ENCODE measurements at places on chromosomes 6 and 20.

GRCh38 chr20:43023836-43024235 lies 165.9 kb downstream of the PTPRT start:
- DNase-seq: no peak

- DNase-seq: no peak
Observed at GRCh38 chr6:155883741-155884140, 428.1 kb upstream of the NOX3 start.

DNA sequence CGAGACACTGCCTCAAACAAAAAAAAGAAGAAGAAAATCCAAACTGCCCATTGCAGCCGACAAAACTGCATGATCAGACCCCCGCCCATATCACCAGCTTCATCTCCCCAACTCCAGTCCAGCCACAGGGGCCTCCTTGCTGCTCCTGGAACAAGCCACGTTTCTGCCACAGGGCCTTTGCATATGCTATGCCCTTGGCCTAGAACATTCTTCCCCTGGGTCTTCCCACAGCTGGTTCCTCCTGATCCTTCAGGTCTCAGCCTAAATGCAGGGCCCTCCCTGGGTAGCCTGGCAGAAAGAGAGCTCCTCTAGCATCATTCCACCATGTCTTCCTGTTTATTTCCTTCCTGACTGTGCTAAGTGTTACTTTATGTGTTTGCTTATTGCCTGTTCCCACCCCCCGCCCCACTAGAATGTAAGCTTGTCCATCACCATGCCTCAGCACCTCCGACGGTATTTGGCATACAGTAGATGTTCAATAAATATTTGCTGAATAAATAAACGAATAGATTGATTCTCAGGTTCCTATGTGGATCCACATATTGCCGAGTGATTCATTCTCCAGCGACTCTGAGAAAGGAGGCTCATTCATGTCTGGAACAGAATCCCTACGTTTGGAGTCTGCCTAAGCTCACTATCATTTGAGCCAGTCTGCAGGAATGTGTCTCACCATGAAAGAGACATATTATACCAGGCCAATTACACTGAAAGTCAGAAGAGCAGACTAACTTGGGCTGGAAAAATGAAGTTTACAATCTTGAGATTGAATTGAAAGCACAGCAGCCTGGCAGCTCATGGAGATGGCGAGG lies 56.1 kb downstream of the NFATC2 start:
- no peak for DNase-seq

- no peak for DNase-seq
Observed at GRCh38 chr20:59270380-59270779, 30.0 kb upstream of the EDN3 start.

- no peak for DNase-seq
Observed at GRCh38 chr6:48733581-48733980, 622.6 kb upstream of the PTCHD4 start.

DNA sequence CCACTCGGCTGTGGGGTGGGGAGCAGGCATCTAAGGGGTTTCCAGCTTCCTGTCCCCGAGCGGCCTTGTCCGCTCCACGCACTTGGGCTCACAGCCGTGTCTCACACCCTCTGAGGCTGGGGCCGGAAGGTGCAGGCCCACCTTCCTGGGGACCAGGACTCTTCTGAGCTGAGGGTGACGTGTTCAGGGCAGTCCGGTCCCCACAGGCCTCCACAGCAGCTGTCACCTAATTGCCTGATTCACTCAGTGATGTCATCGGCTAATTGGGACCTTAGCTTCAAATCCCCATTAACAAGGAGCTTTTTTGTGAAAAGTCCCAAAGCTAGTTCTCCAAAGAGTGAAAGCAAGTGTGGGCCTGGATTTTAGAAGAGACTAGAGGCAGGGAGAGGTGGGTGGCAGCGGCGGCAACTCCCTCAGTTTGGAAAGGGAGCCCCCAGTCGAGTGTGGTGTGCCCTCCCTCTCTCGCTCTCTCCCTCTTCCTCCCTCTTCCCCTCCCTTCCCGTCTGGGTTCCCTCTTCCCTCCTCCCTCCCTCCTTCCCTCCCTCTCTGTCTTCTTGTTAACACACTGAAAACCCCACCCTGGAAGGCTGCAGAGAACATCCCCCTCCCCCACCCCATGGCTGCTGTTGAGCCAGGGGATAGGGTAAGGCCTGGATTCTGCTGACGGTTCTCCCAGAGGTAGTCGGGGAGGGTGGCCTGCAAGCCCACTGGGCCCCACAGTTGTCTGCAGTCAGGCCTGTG lies 39.0 kb downstream of the MYT1 start:
- DNase-seq: no peak

- peak; percentile 48 for DNase-seq
Observed at GRCh38 chr6:29011276-29011734, 6.2 kb upstream of the ZNF311 start.

GRCh38 chr20:7214081-7214740 lies 446.7 kb downstream of the BMP2 start:
- no peak for DNase-seq

GRCh38 chr6:170561555-170561954 lies 7.4 kb downstream of the TBP start:
- no peak for DNase-seq

DNA sequence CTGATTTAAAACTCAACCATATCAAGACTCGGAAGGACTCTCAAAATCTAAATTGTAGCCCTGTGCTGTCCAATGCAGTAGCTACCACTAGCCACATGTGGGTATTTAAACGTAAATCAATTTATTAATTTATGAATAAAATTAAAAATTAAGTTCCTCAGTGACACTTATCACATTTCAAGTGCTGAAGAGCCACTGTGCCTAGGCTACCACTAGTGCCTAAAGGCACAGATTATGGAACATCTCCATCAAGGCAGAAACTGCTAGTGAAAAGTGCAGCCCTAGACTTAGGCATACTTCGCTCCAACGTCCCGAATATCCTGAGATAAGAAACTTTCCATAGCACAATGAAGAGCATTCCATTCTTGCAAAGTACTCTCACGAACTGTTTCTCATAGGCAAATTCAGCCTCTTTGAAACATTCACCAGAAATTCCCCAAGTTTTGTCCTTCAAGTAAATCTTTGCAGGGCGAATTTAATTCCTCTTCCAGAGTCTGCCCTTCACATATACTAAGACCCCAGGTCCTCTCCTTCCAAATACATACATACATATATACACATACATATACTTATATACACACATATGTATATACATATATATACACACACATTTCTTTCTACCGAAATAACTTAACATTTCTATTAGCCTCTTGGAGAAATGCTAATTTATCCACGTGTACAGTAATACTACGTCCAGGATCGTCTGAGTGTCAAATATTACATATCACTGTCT lies 1.3 kb downstream of the SUPT3H start:
- no peak for DNase-seq

DNA sequence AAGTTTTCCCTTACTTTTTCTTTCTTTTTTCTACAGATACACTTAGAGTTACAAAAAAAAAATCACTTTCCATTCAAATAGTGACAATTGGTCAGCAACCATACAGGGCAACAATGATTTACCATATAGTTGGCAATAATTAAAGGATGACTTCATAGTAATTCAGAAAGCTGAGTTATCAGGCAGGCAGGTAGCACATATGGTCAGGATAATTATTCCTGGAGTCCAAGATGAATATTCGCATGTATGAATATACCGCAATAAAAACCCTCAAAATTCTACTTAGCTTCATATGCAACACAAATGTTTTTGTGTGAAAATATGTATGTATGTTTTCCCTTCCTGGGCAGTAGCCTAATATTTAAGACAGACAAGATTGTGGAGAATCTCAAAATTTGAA lies 34.5 kb downstream of the COL19A1 start:
- DNase-seq: no peak

DNA sequence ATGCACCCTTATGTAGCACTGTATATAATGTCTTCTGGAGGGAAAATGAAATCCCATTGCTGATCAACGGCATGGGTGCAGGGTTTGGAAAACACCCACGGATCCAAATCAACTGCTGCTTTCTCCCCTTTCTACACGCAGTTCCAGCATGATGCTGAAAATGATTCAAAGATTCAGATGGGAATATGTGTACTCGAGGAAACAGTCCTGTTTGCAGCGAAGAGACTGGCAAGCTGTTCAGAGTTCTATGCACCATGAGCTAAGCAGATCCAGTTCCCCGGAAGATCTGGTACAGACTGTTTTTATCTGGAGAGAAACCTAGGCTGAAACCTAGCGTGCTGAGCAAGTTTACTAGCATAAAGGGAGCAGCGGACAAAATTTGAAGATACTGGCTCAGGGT lies 47.9 kb upstream of the CDH4 start:
- DNase-seq: no peak

- DNase-seq: no peak
Observed at GRCh38 chr6:125248136-125248535, 53.6 kb downstream of the HDDC2 start.

- DNase-seq: peak; percentile 92
Observed at GRCh38 chr6:63635588-63636517, at the start of gene PHF3. Gene PHF3 (plus strand): TSS chr6:63635802. CDS start chr6:63646552, 10,750 bp downstream.

GRCh38 chr6:87806635-87807034 lies 104.6 kb upstream of the AKIRIN2 start:
- no peak for DNase-seq

DNA sequence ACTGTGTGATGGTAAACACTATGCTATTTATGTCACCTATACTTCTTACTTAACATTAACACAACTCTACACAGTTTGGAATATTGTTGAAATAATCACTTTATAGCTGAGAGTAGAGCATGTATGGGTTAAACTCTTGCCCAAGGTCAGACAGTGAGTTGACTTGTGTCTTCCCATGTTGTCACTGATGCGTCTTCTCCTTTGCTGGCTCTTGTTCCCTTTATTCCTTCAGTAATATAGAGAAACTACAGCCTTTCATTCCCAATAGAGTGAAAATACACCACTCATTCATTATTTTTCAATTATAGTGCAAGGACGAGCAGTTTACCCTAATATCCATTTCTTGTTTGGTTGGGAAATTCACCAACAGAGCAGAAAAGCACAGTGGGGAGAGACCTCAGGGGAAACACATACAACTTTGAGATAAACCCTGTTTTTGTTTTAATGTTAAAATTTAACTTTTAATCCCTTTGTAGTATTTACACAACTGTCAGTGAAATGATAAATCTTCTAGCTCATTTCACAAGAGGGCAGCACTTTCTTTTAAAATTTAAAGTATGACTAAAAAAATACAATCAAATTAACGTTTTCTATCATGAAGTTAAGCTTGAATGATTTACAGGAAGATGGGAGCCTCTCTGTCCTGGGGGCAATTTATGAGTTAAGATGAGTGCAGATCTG lies 363.0 kb downstream of the UTRN start:
- no peak for DNase-seq

DNA sequence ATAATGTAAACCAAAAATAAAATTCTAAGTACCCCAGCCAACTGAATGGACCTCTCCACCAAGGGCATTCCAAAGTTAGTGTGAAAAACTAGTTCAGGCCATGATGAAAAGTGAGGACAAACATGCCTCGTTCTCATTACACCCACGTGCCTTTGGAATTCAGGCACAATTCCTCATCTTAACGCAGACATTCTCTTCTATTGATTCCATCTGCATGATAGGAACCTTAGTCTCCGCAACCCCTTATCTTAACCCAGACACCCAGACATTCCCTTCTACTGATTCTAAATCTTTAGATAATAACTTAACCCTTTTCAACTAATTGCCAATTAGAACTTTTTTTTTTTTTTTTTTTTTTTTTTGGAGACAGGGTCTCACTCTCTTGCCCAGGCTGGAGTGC lies 7.6 kb upstream of the SERPINB6 start:
- no peak for DNase-seq

- no peak for DNase-seq
Observed at GRCh38 chr6:130933712-130934200, 106.5 kb downstream of the SMLR1 start.

DNA sequence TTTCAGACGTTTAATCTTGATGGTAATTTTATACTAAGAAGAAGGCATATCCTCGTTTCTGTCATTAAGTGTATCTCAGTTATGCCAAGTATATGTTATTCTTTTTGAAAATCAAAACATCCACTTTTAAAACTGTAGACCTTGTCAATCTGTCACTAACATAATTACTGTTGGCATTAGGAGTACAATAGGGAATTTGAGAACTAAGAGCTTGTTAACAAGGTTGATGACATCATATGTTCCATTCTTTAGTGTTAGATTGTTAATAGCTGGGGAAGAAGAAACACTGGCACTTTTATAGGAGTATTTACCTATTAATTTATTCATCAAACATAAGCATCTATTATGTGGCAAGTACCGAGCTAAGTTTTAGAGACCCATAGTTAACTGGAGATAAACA lies 76.2 kb downstream of the MAP3K4 start:
- DNase-seq: no peak

DNA sequence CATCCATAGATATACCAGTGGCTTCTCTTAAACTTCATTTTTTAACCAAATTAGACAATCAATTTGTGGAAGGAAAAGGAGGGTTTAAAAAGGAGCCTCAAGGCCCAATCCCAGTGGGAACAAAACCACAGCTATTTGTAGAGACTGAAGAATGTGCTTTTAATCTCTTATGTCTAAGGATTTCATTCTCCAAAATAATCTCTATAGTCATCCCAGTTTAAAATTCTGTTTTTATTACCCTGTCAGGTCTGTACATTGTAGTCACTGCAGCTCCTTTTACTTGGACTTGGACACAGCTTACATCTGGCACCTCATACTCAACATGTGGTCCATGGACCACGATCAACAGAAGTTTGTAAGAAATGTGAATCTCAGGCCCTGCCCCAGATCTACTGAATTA lies 152.1 kb upstream of the STMND1 start:
- DNase-seq: no peak

All from CD4-positive, alpha-beta T cell treated with Interleukin-10 for 1 hour (primary cell).